Activated CD4-positive, alpha-beta T cell treated with anti-CD3 and anti-CD28 coated beads, Interleukin-2, amount 50 U/mL, for 48 hours (primary cell): ENCODE measurements at places on chromosomes 6 and 20.
A peak's percentile ranks its signal among the peaks of the same experiment; 100 is the strongest.

GRCh38 chr6:160349814-160350350 lies 1.7 kb downstream of the SLC22A3 start:
- DNase-seq = no peak

- no peak for DNase-seq
Measured at GRCh38 chr6:79167931-79168694, 66.4 kb downstream of the HMGN3 start.

GRCh38 chr6:122052346-122052900 lies 347.0 kb upstream of the HSF2 start:
- no peak for DNase-seq

GRCh38 chr6:44849806-44850205 lies 462.3 kb downstream of the CDC5L start:
- no peak for DNase-seq

GRCh38 chr6:100134297-100134696 lies 140.3 kb upstream of the MCHR2 start:
- no peak for DNase-seq

DNA sequence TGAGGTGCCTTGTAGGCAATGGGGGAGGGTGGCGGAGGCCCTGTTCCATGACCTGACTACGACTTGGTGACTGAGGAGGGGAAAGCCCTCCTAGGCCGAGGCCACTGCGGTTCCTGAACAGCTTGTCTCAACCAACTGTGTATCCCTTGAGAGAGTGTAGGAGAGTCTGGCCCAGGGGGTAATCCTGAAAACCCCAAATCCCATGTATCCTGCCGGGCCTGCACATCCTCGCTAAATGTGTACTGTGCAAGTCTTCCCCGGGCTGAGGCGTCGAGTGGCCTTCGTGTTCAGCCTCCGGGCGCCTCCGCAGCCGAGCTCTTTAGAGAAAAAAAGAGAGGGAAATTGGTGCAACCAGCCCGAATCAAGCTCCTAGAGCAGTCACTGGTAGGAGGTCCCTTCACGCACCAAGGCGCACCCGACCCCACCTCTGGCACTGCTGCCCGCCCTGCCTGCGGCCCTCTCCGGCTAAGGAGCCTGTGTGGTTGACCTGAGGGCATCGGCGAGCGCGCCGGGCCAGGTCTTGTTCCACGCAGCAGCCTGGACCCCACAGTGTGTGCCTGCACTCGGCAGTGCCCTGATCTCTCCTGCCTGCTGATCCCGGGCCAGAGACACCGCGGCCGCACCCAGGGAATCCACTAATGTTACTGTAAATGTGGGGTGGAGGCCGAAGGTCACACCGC lies 7.3 kb downstream of the SIM1 start:
- no peak for DNase-seq

- no peak for DNase-seq
Measured at GRCh38 chr6:4740032-4740431, 36.2 kb upstream of the CDYL start.

GRCh38 chr6:149897015-149897697 lies 757 bp downstream of the RAET1E start:
- no peak for DNase-seq

DNA sequence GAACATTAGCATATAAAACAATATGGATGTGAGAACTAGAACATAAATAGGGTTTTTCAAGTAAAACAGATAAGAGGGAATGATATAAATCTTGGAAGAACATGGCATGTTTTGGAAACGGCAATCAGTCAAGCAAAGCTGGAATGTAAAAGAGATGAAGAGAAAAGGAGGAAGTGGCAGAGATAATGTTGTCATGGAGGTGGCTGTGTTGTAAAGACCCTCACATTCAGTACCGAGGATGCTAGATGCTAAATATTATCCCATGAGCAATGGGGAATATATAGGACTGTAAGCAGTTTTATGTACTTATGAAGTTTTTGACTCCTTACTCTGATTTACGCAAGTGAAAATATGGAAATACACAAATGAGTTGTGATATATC lies 702 bp upstream of the RHAG start:
- no peak for DNase-seq

DNA sequence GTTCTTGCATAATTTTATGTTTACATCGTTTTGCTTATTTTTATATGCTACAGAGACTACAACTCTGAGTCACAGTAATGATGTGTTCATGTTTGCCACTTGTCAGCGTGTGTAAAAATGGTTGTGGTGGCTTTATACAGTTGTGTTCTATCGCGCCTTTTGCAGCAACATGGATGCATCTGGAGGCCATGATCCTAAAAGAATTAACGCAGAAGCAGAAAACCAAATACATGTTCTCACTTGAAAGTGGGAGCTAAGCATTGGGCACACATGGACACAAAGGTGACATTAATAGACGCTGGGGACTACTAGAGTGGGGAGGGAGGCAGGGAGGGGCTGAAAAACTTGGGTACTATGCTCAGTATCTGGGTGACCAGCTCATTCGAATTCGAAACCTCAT lies 996 bp upstream of the SEC23B start:
- DNase-seq = peak; percentile 16

DNA sequence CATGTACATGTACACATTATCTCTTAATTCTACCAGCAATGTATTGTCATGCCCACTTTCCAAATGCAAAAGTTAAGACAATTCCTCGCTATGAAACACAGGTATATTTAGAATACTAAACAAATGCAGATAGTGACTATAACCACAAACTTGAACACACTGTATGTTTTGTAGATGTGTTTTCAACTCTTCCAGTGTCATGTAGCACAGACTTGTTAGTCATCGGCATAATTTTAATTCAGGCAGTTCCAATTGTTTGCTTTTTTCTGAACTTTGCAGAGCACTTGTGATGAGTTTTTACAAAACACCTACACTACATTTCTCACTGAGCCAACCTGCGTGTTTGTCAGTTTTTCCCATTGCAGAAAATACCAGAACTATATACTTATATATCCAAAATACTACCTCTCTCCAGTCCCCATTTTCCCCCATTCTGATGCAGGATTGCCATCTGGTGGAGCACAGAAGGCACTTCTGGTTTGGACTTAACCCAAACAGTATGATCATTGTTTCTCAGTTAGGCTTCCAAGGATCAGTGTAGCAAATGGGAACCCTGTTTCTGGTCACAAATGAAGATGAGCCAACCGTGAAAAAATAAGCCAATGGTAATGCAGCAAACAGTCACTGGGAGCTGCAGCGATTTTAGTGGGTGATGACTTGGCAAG lies 143.4 kb downstream of the ADGRB3 start:
- no peak for DNase-seq

GRCh38 chr20:46014517-46015396 lies 6.0 kb downstream of the MMP9 start:
- no peak for DNase-seq

DNA sequence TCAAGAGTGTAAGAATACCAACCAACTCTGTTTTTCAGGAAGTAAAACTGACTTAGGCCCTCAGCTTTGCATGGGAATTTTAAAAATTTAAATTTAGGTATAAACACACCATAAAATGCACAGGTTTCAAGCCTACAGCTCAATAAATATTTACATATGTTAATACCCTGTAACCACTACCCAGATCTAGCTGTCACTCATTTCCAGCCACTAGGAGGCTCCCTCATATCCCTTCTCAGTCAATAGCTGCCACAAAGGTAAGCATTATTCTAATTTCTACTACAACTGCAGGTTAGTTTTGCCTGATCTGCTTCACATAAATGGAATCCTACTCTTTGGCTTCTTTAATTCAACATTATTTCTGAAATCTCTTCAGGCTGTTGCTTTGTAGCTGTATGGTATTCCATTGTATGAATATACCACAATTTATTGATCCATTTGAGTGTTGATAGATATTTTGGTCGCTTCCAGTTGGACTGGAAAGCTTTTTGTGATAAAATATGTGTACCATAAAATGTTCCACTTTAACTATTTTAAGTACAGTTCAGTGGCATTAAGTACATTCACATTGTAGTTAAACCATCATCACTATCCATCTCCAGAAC lies 32.5 kb upstream of the MEI4 start:
- DNase-seq = no peak

DNA sequence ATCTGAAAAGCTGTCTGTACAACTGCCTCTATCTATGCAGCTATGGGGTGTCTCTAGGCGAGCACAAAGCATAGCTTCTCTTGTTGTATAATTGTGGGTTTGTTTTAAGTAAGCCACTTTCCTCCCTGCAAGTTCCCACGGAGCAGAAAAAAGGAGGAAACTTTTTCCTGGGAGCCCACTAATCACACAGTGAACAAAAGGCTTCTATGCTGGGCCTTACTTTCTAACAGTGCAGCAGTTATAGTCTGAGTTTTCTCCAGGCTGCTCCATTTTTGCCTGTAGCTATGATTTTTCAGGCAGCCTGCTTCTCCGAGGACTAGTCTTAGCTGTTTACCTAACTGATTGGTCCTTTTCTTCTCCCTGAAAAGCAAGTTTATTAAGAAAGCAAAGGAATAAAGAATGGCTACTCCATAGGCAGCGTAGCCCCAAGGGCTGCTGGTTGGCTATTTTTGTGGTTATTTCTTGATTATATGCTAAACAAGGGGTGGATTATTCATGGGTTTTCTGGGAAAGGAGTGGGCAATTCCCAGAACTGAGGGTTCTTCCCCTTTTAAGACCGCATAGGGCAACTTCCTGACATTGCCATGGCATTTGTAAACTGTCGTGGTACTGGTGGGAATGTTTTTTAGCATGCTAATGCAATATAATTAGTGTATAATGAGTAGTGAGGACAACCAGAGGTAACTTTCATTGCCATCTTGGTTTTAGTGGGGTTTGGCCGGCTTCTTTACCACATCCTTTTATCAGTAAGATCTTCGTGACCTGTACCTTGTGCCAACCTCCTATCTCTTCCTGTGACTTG lies 84.3 kb downstream of the OPRM1 start:
- no peak for DNase-seq

GRCh38 chr20:24665741-24666191 lies 196.3 kb downstream of the SYNDIG1 start:
- no peak for DNase-seq

DNA sequence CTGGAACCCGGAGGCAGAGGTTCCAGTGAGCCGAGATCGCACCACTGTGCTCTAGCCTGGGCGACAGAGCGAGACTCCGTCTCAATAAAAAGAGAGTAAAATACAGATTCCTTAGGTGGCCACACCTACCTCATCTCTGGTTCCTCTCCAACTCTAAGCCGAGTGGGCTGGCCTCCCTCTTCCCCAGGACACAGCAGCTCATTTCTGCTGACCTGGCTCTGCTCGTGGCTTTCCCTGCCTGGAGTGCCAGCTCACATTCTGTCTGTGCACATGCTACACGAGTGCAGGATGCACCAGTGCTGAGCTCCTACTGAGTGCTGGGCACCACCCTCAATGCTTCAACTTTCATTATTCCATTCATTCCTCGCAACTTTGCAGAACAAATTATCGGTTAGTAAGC lies 28.8 kb downstream of the EFCAB8 start:
- no peak for DNase-seq

DNA sequence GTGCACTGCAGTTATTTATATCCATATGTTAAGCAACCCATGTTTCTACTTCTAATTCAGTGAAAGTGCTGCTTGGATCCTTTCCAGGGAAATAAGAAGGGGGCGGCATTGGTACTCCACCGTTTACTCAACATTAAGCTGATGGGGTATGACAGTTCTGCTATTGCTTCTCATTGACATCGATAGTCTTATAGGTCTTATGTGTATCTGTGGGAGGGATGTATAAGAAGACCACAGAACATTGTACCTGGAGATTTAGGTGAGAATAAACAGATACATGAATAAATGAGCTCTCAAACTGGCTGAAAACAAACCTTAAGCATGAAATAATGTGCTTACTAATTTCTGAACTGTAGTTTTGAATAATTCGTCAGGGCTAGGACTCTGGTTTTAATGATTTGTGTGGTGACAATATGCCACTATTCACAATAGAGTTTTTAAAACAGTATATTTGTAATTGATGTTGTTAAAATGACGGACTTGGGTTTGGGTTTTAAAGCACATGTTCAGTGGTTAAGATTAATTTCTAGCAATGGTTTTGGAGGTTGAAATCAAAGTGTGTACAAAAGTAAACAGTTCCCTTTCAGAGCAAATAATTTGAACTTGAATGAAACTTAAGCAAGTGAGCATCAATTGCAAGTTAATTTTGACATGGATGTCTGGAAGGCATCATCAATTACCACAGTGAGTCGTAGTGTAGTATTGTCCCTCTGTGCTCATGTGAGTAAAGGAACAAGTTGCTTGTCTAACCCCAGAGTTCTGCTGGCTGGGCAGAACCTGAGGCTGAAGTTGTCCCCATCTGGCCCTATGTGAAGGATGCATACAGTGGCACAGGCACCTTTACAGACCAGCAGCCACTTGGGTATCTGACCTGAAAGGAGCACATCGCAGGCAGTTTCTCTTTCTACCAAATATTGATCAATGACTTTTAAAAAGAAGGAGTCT lies 84.7 kb upstream of the SUPT3H start:
- DNase-seq = no peak

GRCh38 chr6:139425780-139426179 lies 51.3 kb upstream of the CITED2 start:
- no peak for DNase-seq

- no peak for DNase-seq
Measured at GRCh38 chr20:49456646-49457045, 25.8 kb downstream of the KCNB1 start.

DNA sequence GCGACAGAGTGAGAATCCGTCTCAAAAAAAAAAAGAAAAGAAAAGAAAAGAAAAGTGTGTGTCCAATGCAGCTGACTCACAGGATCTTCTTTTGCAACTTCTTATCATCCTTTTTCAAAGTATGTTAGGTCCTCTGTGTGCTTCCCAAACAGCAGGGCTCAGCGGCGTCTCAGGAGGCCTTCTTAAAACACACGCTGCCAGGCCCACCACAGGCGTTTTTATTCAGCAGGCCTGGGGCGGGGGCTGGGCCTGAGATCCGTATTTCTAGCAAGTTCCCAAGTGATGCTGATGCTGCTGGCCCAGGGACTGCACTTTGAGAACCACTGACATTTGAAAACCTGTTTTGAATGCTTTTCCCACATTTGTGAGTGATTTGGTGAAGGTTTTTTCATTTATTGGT lies 57.1 kb downstream of the PSMG4 start:
- no peak for DNase-seq

DNA sequence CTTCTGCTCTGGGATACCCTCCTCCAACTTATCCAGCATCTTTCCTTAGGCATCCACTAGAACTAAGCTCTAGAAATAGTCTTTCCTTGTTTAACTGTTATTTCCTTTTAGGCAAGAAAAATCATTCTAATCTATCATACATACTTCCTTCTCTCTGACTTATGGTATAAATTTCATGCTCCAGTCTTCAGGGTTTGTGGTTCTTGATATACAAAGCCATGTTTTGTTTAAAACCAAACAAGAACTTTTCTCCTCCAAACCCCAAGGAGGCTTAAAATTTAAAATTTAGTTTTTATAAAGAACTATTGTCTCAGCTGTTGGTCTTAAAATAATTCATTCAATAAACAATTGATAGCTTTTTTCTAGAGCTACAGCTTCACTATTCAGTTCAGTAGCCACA lies 77.2 kb downstream of the CD164 start:
- DNase-seq = no peak

DNA sequence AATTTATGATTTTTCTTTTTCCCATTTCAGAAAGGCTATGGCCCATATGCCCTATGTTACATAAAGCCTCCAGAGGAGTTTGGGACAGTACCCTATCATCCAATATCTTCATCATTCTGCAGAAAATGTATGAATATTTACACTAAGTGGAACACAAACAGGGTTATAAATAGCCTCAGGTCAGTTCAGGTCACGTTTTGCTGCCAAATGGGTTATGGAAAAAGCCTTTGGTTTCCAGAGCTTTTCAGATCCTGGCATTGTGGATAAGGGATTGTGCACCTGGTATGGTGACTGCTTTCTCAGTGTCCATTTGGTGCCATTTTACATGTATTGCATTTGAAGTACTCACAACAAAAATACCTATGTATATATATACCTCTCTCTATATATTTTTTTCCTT lies 29.4 kb downstream of the UTRN start:
- no peak for DNase-seq

GRCh38 chr6:2232445-2232844 lies 13.0 kb downstream of the GMDS start:
- DNase-seq = no peak
